ENCODE measurements at places on chromosomes 1 and 21.

- no peak for DNase-seq
Observed at GRCh38 chr1:69847670-69848069, 279.9 kb downstream of the LRRC7 start.

DNA sequence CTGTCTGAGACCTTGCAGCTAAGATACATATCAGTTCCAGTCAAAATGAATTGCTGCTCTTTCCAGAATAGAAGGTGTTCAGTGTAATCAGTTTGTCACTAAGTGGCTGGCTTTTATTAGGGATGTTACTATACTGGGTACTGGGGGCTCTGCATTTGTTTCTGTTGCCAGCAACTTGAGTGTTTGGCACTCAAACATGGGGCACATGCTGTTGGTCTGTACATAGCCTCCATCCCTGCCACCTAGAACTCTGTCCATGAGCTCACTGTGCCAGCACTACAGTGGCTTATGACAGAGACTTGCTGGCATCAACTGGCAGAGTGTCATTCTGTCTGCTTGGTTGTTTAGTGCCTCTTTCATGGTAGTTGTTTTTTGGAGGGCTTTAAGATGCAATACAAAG is 45.1 kb downstream of the RGSL1 start:
- no peak for DNase-seq

GRCh38 chr21:46154155-46154954 is 1.0 kb downstream of the FTCD start:
- DNase-seq = no peak

GRCh38 chr1:225410036-225410435 is 17.8 kb downstream of the LBR start:
- no peak for DNase-seq

GRCh38 chr1:15848929-15849774 is 1.6 kb downstream of the SPEN start:
- DNase-seq = peak; percentile 66

GRCh38 chr1:1202831-1203560 is 3.4 kb downstream of the TNFRSF18 start:
- DNase-seq = no peak

GRCh38 chr1:66981679-66982078 is 56.9 kb downstream of the MIER1 start:
- DNase-seq = no peak

- DNase-seq = no peak
Observed at GRCh38 chr1:210232511-210233215, at the start of gene SERTAD4. Gene SERTAD4 (plus strand): TSS chr1:210232796. CDS start chr1:210237961, 5,165 bp downstream.

- DNase-seq = no peak
Observed at GRCh38 chr1:226653311-226653921, 85.7 kb downstream of the ITPKB start.

DNA sequence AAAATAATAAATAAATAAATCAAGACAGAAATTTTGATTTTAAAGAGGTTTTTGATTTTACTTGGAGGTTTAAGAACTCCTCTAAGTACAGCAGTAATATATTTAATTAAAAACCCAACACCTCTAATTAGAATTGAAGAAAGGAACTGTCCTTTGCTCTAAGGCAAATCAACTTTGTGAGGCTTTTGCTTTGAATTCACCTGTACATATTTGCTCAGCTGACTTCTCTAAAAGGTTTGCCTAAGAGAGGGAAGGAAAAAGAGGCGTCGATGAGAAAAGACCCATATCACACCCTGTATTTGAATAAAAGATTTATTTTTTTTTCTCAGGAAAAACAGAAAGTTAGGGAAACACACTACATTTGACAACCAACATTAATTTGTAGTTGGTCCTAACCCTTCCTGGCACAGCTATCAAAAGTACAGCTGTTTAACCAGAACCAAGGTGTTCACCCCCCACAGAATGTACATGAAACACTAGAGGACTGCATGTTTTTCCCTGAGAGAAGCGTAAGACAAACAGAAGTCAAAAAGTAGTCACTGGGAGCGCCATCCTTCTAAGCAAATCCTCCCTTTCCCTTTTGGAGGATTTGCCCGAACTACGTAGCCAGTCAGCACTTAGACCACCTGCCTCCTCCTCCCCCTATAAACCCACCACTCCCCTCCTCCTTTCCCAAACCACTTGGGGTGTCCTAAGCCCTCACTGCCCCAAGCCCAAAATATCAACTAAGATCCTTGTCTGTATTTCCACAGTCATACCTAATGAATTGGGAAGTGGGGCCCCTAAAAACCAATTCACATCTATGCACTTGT is 4.9 kb downstream of the MCL1 start:
- DNase-seq = no peak

- no peak for DNase-seq
Observed at GRCh38 chr1:171699531-171699930, 42.3 kb downstream of the VAMP4 start.

- no peak for DNase-seq
Observed at GRCh38 chr1:193070942-193071341, 11.5 kb downstream of the RO60 start.

DNA sequence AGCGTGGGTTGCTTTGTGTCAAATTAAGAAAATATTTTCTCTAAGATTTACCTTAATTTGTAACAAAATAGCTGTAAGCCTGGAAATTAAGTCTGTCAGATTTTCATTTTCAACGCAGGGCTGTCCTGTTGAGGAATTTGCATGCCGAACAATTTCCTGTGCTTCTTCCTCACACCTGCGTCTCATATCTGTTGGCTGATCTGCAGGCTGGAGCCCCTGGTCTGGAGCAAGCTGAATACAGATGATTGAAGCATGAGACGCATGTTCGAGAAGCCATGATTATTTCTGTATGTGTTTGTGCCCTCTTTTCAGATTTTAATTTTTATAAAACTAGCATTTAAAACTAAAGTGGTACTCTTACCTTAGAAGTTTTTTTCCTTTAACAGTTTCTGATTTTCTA is 9.8 kb downstream of the MIXL1 start:
- no peak for DNase-seq

DNA sequence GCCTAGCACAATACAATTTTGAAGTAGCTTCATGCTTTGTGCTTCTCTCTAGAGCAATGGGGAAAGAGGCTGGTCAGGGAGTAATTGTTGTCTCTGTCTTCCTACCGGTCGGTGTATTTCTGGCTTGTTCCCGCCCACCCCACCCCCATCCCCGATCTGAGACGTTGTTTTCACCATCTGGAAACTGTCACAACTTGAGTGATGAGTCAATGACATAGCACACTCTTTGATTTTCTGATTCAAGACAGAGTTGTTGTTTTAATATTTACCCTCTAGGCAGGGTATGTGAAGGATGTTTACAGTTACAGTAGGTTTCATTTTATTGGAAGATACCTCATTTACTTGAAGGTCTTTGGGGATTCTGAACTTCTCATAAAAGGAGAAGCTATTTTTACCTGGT is 7.0 kb downstream of the IL12RB2 start:
- DNase-seq = no peak
